ENCODE measurements at places on chromosomes 11 and 22.

GRCh38 chr22:40853333-40853732, 3.1 kb downstream of the ST13 start:
- no peak for DNase-seq

DNA sequence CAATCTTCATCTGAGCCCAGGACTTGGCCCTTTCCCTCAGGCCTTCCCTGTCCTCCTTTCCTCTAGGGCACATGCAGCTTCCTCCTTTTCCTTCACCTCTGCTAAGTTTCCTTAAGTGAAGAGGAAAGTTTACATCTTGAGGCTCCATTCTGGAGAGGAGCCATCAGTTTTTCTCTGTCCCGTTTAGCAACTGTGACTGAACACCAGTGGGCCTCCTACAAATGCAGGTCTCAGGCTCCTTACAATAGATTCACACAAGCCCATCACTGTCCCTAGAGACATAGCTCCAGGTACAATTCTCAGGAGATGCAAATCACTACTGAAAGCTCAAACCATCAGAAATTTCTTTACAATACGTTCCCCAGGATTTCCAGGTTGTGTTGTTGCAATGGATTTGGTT, 23.3 kb upstream of the LYVE1 start:
- DNase-seq: no peak

GRCh38 chr11:130580372-130580771, 131.9 kb downstream of the ADAMTS15 start:
- no peak for DNase-seq

GRCh38 chr11:96313163-96313562, 29.8 kb downstream of the MAML2 start:
- DNase-seq: no peak

- no peak for DNase-seq
Observed at GRCh38 chr22:24414984-24415945, 12.1 kb upstream of the ADORA2A start.

DNA sequence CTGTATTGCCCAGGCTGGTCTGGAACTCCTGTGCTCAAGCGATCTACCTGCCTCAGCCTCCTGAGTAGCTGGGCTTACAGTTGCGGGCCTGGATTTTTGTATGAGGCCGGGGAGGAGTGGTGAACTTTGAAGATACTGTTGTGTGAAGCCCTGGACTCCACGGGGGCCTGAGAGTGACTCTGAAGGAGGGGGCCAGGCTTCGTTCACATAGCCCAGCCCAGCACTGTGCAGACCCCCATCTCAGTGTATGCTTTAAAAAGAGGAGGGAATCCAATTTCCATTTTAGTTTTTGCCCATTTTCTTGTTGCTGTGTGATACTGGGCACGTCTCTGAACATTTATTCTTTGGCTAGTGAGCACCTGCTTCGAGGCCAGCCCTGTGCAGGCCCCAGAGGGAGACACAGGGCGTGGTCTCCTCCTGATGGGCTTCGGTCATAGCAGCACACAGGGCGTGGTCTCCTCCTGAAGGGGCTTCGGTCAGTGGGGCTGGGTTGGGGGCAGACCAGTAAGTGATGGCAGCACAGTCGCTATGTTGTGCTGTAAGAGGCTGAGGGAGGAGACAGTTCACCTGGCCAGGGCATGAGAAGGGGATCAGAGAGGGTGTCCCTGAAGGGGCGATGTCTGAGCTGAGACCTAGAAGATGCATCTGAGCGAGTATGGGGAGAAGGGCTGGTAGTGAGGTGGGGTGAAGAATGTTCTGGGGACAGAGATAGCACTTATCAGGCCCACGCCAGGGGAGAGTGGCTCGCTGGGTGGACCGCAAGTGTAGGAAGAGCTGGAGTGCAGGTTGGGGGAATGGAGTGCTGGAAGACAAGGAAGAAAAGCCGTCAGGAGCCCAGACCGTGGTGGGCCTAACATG, 14.0 kb downstream of the SAMM50 start:
- no peak for DNase-seq

GRCh38 chr22:17119481-17120202, 1.5 kb downstream of the TMEM121B start:
- DNase-seq: peak; percentile 40

DNA sequence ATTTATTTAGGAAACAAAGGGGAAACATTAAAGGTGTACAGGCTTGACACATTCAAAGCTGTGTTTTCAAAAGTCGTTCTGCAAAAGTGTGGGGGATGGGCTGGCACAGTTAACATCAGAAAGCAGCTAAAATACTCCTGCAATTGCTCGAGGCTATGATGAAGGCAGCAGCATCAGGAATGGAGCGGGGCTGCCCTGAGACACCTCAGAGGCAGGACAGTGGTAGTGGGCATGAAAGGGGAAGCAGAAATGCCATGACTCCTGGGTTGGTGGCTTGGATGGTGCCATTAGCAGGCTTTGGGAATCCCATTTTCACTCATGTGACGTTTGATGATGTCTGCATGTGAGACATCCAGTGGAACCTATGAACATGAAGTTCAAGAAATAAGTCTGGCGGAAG, 646 bp downstream of the NCAPD3 start:
- no peak for DNase-seq

GRCh38 chr22:35334004-35334403, 34.3 kb downstream of the TOM1 start:
- DNase-seq: no peak

DNA sequence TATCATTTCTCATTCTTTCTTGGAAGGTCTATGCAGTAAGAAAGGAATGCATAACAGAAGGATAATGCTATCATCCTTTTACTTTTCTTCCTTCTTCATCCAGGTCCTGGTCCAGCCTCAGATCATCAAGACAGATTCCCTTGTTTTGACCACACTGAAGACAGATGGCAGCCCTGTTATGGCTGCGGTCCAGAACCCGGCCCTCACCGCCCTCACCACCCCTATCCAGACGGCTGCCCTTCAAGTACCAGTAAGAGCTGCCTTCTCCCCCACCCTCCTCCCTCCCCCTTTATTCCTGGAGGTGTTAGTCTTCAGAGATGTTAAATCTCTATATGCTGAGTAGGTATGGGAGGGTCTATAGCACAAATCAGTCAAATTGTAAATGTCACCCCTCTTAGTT, 37.9 kb downstream of the SREBF2 start:
- DNase-seq: no peak

DNA sequence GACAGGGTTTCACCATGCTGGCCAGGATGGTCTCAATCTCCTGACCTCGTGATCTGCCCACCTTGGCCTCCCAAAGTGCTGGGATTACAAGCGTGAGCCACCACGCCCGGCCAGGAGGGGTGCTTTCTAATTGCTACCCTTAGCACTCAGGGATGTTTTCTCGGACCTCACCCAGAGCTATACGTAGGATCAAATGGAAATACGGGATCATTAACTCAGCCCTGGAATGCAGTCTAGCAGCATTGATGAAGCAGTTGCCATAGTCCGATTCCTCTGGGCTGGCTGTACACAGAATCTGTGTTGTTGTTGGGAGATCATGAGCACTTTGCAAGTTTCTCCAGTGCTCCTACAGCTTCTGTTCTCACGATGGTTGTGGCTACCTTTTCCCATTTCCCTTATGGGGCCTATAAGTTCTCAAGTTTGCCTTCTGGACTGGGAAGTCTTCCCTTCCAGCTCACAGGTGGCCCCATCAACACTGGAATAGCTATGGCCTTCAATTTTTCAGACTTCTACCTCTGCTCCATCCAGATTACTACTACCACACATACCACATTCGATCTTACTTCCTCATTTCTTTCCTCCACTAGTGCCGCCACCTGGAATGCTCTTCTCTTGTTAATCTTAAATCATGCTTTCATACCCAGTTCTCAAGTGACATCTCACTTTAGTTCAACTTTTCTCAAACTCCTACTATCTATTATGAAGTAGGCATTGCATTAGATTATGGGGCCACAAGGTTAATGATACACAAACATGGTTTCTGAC, 16.1 kb upstream of the PCF11 start:
- DNase-seq: no peak

- no peak for DNase-seq
Observed at GRCh38 chr11:80960381-80961029, 1519.7 kb upstream of the TENM4 start.

- peak; percentile 70 for DNase-seq
Observed at GRCh38 chr22:17213976-17214375, 5.3 kb downstream of the ADA2 start.

GRCh38 chr11:79296141-79296540, 144.7 kb downstream of the TENM4 start:
- no peak for DNase-seq

- no peak for DNase-seq
Observed at GRCh38 chr11:127806501-127806900, 780.9 kb downstream of the ETS1 start.

DNA sequence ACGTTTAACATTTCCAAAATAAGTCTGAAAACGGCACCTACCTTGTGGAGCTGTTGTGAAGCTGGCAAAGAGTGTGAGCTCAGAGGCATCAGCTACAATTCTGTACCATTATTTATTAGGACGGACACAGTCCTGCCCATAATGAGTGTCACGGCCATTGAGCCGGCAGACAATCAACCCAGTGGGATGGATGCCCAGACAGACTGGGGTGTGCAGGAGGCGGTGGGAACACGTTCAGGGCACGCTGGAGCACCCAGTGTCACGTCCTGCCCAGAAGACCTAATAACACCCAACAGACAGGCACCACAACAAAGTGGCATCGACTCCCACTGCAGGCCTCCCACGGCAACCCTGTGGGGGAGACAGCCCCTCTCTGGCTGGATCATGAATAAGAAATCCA, 34.5 kb downstream of the TPST2 start:
- DNase-seq: no peak

DNA sequence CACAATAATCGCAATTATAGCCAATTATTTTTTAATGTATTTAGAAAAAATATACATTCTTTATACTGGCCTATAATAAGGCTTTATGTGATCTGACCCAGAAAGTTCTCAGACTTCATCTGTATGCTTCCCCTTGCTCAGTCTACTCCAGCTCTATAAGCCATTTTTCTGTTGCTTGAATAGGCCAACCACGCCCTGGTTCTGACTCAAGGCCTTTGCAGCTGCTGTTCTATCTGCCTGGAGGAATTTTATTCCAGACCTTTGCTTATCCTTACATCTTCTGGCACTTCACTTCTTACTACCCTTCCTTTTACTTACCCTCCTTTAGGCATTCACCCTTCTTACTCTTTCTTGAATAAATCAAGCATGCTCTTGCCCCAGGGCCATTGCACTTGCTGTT, 54.9 kb upstream of the PDE3B start:
- DNase-seq: no peak

- no peak for DNase-seq
Observed at GRCh38 chr11:125382314-125382791, 113.7 kb downstream of the FEZ1 start.

DNA sequence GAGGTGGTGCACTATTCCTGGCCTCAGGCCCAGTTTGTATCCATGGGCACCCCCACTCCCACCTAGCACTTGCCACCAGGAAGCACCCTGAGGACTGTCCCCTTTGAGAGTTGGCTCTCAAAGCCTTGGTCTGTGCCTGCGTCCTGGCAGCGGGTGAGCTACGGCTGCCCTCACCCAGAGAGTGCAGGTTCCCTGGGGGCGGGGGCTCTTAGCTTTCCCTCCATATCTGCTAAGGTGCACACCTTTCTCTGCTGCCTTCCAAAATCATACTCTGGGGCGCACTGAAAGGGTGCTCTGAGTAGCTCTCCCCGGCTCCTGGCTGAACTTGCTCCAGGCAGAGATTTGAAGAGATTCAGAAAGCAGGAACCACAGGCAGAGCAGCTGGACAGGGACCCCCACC, 7.1 kb downstream of the KCNQ1 start:
- no peak for DNase-seq

DNA sequence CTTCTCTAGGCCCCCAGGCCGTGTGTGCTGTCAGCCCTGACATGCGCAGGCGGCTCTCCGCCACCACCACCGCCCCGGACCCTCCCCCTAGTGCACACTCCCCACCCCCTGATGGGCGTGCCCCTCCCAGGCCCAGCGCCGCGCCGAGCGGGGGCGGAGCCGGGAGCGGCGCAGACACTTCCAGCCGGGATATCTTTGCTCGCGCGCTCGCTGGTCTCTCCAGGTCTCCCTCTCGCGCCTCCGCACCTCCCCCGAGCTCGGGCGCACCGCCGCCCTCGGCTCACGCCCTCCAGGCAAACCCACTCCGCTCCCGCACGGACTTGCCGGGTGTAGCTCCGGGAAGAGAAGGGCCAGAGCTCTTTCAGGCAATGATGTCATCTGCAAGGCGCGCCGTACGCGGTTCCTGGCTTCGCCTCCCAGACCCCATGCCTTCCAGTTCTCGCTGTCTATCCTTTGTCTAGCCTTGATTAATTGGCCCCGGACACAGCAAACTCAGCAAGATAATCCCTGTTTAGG, at the start of gene SCN3B:
TSS of gene SCN3B (minus strand) at position 59 of the 516 bp plus-strand sequence. CDS start 823 bp downstream, outside the sequence.
- peak; percentile 75 for DNase-seq

GRCh38 chr11:41872426-41872825, 413.0 kb upstream of the LRRC4C start:
- no peak for DNase-seq

DNA sequence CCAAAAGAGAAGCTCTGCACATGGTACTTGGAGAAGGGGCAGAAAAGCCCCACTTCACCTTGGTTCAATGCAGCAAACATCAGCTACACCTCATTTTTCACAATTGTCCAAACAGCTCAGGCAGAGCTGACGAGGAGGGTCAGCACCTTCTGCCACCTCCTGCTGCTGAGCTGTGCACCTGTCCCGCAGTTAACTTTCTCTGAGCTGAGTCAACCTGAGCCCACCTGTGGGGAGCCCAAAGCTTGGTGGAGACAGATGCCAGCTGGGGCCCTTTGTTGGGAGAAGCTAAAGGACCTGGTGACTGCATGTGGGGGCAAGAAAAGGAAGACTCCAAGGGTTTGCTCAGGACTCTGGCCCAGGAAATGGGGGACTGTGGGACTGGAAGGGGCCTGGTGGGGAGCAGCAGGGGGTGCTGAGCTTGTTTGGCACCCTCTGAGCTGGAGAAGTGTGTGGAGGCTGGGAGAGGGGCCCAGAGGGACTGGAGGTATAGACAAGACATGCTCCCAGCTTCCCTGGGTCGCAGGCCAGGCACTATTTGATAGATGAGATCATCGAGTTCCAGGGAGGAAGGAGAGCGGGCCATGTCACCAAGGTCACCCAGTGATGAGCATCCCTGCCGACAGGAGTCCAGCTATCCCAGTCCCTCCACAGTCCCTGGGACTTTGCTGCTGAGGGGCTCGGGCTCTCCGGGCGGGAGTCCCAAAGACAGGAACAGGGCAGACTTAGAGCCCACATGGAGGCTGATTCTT, 53.5 kb downstream of the KCNJ4 start:
- no peak for DNase-seq

GRCh38 chr11:60879971-60880588, 12.7 kb downstream of the ZP1 start:
- DNase-seq: no peak
